ENCODE measurements at places on chromosomes 4 and X.
A peak's percentile ranks its signal among the peaks of the same experiment; 100 is the strongest.

GRCh38 chr4:73822812-73823504, 13.5 kb upstream of the CXCL6 start:
- no peak for DNase-seq

- DNase-seq = peak; percentile 57
These were observed 176.4 kb downstream of the BMPR1B start for GRCh38 chr4:94934201-94934600.

DNA sequence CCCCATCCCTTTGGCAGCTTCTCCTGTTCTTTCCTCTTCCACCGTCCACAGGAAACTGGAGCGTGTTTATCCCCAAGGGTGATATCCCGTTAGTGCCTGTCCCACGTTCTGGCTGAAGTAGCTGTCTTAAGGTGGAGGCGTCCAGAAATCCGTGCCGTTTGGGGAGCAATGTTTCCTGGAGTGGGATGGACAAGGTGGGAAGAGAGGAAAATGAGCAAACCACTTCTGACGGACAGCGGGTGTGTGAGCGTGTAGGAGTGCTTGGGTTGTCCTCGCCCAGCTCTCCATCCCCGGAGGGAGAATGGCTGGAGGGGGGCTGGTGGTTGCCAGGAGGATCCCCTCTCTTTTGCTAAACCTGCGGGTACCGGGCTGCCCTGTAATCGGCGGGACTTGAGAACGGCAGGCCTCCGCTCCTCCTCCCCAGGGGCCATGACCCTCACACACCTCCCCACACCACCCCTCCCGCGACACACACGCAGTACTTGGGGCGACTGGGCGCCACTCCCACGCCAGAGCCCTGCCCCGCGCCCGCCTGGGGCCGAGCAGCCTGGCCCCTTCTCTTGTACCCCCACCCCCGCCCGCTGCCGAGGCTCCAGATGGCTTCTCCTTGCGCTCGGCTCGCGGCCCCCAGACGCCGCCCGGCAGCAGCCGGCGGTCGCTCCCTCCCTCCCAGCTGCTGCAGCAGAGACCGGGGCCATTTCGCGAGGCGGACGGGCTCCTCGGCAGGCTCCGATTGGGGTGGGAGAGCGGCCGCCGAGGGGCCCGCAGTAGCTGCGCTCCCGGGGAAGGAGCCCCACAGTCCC, 13.9 kb upstream of the PRDM8 start:
- no peak for DNase-seq

GRCh38 chr4:48963042-48963679, 22.9 kb upstream of the CWH43 start:
- peak; percentile 85 for DNase-seq

GRCh38 chrX:72203421-72203820, 21.9 kb downstream of the PIN4 start:
- DNase-seq = no peak

GRCh38 chrX:30196322-30196721, 19.0 kb upstream of the MAGEB2 start:
- DNase-seq = no peak

- no peak for DNase-seq
These were observed 198.1 kb upstream of the IGFBP7 start for GRCh38 chr4:57308301-57308700.

GRCh38 chr4:8331575-8331955, 62.0 kb downstream of the HTRA3 start:
- DNase-seq = no peak

GRCh38 chrX:15438332-15438731, 54.1 kb upstream of the VEGFD start:
- DNase-seq = no peak

- peak; percentile 68 for DNase-seq
These were observed 82.3 kb downstream of the SPRY1 start for GRCh38 chr4:123478859-123479345.

- DNase-seq = no peak
These were observed 653 bp downstream of the SYN1 start for GRCh38 chrX:47618923-47619485.

DNA sequence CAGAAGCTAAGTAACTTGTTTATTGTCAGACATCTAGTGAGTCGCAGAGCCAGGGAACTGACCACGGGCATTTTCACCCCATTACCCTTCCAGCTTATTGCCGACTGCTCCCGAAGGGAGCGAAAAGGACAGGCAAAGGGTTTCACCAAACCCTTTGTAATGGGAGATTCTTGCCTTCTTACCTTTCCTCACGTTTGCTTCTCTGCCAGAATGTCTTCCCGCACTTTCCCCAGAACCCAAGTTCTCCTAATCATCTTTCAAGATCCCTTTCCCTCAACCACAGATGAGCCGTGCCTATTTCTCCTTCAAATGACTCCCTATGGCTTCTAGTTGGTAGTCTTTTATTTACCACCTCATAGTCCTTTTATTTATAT, 520 bp upstream of the SRP72 start:
- no peak for DNase-seq

GRCh38 chr4:7436256-7436655, 1.5 kb upstream of the PSAPL1 start:
- DNase-seq = no peak

DNA sequence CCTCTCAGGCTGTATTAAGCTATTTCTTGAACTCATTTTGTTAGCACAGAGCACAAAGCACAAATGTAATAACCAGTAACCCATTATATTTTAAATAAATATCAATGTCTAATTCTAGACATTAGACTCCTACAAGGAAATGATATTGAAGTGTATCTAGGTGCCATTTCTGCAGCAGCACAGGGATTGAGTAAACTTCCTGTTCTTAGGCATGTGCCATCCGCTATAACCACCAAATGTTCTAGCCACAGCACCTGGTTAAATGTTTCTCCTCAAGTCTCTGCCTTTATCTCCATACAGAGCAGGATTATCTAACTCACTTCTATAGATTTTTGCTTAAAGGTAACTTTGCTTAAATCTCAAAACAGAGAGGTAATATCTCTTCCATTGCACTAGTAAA, 51.4 kb downstream of the SGMS2 start:
- no peak for DNase-seq

GRCh38 chr4:87419578-87420249, 2.7 kb upstream of the NUDT9 start:
- no peak for DNase-seq

DNA sequence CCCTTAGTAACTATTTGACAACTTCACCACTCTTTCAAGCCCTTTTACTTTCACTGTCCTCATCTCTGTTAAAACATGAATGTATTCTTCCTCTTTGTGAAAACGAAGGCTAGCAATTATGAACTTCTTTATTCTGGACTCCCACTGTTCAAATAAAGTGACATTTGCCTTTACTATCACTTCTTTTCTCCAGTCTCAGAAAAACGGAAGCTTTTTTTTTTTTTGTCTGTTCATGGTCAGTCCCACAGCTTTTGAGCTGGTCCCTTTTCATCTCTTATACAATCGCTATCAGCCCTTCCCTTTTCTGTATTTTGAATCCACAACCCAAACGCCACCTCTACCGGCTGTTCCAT, 327.7 kb downstream of the DKK2 start:
- no peak for DNase-seq

- DNase-seq = no peak
These were observed 10.5 kb upstream of the UBE2NL start for GRCh38 chrX:143873343-143873742.

GRCh38 chr4:54185044-54185780, 43.9 kb upstream of the PDGFRA start:
- no peak for DNase-seq

GRCh38 chr4:120855307-120856001, 67.1 kb downstream of the PRDM5 start:
- no peak for DNase-seq

DNA sequence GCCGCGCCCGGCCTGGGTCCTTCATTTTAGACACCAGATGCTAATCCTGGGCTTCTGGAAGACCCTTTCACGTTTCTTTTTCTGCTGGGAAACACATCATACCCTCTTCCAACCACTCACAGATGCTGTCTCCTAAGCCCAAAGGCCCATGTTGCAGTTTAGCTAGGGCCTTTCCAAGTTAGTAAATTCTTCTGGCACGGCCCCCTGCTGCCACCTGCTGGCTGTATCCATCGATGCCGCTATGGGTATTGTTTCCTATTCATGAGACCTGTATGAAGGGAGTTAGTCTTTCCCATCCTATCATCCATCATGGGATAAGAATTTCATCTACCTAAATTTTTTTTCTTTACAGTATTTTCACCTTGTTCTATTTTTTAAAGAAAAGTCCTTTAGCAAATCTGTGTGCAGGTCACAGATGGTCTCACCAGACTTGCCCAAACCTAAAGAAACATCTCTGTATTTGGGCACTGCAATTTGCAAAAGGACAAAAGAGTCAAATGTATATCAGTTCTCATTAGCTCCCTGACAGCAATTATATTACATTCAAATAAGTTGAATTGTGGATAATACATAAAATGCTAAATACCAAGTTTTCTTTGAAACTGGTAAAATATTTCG, 37.8 kb upstream of the SLC9A7 start:
- peak; percentile 62 for DNase-seq

- DNase-seq = no peak
These were observed 675.1 kb downstream of the GRXCR1 start for GRCh38 chr4:43567644-43568043.

- no peak for DNase-seq
These were observed 6.6 kb downstream of the FBXL5 start for GRCh38 chr4:15648600-15648999.

GRCh38 chrX:140503238-140503601, 1.6 kb downstream of the SOX3 start:
- DNase-seq = no peak

GRCh38 chr4:40702800-40703151, 47.0 kb upstream of the NSUN7 start:
- DNase-seq = no peak

- no peak for DNase-seq
These were observed 20.6 kb downstream of the AP1S2 start for GRCh38 chrX:15834053-15834452.

GRCh38 chr4:165328101-165328425, 594 bp downstream of the MSMO1 start:
- DNase-seq = peak; percentile 12

DNA sequence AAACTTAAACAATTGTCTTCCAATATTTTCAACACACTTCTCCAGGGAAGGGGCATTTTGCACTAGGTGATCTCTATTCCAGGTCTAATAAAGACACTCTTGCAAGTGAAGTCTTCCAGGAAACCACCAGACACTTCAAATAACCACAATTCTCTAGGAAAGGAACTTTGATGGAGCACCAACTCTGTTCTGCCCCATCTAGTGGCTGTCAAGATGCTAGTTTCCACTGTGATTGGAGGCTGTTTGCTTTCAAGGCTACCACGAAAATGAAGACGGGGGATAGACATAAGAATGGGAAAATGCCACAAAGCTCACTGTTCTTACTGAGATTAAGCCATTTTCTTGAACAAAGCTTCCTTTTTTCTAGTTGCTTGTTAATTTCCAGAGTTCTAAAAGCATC, 100.6 kb upstream of the F9 start:
- DNase-seq = no peak

DNA sequence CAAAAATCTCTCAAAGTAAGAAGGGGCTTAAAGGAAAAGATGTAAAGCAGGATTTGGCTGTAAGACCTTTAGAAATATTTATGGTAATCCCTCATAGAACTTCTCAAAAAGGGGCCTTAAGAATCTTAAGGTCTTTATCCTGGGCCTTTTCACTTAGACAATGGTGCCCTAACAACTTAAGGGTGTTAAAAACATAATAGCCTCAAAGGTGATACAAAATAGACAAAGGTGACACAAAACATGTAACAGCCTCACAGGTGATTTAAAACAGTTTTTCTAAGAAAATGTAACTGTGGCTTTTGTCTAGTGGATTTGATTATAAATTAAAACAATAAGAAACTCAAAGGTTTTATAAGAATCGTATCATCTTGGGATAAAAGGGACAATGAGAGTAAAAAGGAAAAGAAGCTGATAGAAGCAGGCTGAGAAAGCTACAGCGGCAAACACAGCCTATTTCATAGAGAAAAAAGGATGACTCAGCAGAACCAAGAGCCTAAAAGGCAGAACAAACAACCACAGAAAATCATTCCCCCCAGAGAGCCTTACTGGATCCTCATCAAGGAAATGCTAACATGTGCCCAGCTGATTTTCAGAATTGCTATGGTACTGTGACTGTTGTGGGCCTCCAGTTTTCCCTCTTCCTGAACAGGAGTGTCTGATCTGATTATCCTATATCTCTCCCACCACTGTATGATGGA, 164.3 kb downstream of the STPG2 start:
- DNase-seq = no peak

GRCh38 chr4:98447648-98448047, 186.5 kb downstream of the RAP1GDS1 start:
- DNase-seq = no peak

- DNase-seq = peak; percentile 96
These were observed 19.7 kb upstream of the SPON2 start for GRCh38 chr4:1192091-1192492.

DNA sequence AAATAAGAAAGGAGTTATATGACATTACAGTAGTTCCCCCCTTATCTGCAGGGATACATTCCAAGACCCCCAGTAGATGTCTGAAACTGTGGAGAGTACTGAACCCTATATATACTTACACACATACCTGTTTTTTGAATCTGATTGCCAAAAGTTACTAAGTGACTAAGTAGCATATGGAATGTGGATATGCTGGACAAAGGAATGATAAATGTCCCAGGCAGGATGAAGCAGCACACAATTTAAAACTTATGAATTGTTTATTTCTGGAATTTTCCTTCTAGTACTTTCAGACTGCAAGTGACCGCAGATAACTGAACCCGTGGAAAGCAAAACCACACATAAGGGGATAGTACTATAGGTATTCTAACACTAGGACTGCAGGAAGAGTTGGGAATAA, 22.7 kb downstream of the UGDH start:
- no peak for DNase-seq

- no peak for DNase-seq
These were observed 47.8 kb upstream of the CAMK2D start for GRCh38 chr4:113809311-113809710.

DNA sequence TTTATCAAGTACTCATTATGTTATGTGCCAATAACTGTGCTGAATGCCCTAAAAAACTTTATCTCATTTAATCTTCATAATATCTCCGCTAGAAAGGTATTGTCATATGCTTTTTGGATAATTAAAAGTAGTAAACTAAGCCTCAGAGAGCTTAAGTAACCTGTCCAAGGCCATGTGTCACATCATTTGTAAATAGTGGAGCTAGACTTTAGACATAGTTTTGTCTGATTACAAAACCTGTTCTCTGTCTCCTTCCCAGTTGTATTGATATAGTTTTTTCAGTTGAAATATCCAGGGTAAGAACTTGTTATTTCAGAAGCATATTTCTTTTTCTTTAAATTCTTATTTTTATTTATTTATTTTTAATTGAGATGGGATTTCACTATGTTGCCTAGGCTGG, 66.7 kb downstream of the TENM3 start:
- DNase-seq = no peak

- DNase-seq = no peak
These were observed 3.6 kb upstream of the GPR173 start for GRCh38 chrX:53044995-53045394.

DNA sequence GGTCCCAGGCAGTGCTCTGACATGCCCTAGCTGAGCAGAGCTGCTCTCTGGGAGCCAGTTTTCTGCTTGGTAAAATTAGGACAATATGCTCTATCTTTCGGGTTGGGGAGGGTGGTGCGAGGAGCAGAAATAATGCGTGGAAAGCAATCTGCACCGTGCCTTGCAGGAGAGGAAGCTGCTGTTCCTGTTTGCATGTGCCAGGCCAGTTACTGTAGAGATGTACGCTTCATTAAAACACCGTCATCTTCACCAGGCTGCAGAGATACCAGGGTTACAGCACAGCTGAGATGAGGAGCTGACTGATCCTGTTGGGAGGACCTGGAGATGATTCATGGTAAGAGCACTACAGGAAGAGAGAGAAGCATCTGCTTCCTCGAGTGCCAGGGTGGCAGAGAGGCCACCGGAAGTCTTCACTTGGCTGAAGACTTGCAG, 29.5 kb upstream of the IRF2 start:
- peak; percentile 55 for DNase-seq

- DNase-seq = peak; percentile 18
These were observed 4.7 kb downstream of the TMSB4X start for GRCh38 chrX:12979616-12980015.
